Lung microvascular endothelial cell (primary cell): ENCODE measurements at places on chromosomes 2 and 18. TPM values are rescaled to one million over a fixed set of nuclear protein-coding genes. Genes with fewer than 3 reads are reported as not detected.

- no peak for DNase-seq
Measured at GRCh38 chr18:8912348-8913326, 189.9 kb upstream of the NDUFV2 start.

RTKN gene
- total RNA-seq: 11.8 and 28.4 TPM in 2 replicates

VWA3B gene
- total RNA-seq: not detected in 2 replicates

DNA sequence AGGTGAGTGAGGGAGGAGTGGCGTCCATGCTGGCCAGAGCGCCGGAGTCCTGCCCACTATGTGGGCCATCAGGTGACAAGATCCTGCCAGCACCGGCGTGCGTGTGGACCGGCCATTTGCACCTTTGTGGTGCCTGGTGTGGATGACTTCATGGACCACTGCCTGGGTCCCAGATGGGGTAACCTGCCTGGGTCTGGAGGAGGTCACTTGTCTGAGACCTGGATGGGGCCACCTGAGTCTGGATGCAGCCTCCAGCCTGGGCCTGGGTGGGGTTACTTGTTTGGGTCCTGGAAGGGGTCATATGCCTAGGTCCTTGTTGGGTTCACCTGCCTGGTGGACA is 299.6 kb downstream of the NDUFA10 start:
- DNase-seq: no peak

ASPRV1 gene
- under 0.01 TPM in 2 replicates for total RNA-seq

- DNase-seq: no peak
Measured at GRCh38 chr2:221911321-221911720, 339.2 kb upstream of the EPHA4 start.
